CD4-positive, alpha-beta memory T cell (primary cell): ENCODE measurements at places on chromosomes 2 and 18. TPM values are rescaled to one million over a fixed set of nuclear protein-coding genes. Genes with fewer than 3 reads are reported as not detected.
A peak's percentile ranks its signal among the peaks of the same experiment; 100 is the strongest.

The REG3A gene
- not detected for polyA plus RNA-seq

DNA sequence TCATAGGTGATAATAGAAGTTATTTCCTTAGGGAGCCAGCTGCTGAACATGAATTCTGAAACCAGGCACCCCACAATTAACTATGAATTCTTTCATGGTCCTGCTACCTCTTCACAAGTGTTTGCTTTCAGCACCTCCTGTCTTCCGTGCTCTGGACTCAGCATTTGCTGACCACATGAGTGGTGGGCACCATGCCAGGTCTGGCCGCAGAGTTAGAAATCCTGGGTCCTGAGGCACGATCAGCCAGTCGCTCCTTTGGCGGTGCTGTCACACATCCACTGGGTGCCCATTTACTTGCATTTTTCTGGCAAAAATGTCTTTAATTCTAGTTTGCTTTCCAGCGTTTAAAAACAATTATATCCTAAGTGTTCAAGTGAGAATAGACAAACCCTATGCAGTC lies 196.4 kb upstream of the PXDN start:
- H3K36me3 ChIP-seq: no peaks in the 10 kb centered on the region
- H3K4me1 ChIP-seq: no peaks in the 10 kb centered on the region
- no peaks in the 10 kb centered on the region for H3K27me3 ChIP-seq
- no peak for DNase-seq
- H3K4me3 ChIP-seq: no peak overlapping the region
- no peak overlapping the region for H3K27ac ChIP-seq

The CLEC4F gene
- polyA plus RNA-seq: not detected

GRCh38 chr2:42775186-42775585 lies 11.3 kb upstream of the OXER1 start:
- H3K27ac ChIP-seq: no peak overlapping the region
- no peak overlapping the region for H3K4me3 ChIP-seq

The RTKN gene
- polyA plus RNA-seq: not detected

GRCh38 chr2:119254601-119255080 lies 31.0 kb downstream of the STEAP3 start:
- H3K27ac ChIP-seq: no peak overlapping the region
- DNase-seq: no peak
- H3K27me3 ChIP-seq: no peaks in the 10 kb centered on the region

The GPR35 gene
- 0.71 TPM for polyA plus RNA-seq

The SFTPB gene
- polyA plus RNA-seq: not detected

The FOSL2 gene
- 4.7 TPM for polyA plus RNA-seq

The COBLL1 gene
- polyA plus RNA-seq: 0.42 TPM

The RBKS gene
- polyA plus RNA-seq: 5.9 TPM

DNA sequence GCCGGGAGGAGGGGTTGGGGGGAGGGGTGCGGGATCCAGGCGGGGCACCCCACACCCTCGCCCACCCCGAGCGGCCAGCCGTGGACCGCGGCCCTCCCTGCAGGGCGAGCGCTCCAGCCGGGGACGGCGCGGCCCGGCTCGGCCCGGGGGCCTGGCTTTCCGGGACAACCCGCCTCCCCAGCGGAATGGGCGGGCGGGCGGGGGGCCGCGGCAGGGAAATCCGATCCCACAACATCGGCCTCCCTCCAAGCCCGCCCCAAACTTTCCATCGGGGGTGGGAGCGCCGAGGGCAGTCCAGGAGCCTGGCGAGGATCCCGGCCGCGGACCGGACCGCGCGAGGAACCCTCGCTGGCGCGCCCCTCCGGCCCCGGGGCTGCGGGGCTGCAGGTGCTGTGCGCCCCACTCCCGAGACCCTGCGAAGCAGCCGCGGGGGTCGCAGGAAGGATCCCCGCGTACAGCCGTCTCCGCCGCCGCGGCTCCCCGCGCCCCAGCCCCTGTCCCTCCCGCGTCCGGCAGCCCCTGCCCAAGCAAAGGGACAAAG lies 529 bp downstream of the SEMA4C start:
- H3K4me1 ChIP-seq: peaks cover 45% of the 10 kb centered on the region
- no peak overlapping the region for H3K4me3 ChIP-seq
- H3K27me3 ChIP-seq: no peaks in the 10 kb centered on the region
- peak overlapping the region; percentile 71 for H3K27ac ChIP-seq

The REEP1 gene
- not detected for polyA plus RNA-seq

The TMEM178A gene
- not detected for polyA plus RNA-seq

DNA sequence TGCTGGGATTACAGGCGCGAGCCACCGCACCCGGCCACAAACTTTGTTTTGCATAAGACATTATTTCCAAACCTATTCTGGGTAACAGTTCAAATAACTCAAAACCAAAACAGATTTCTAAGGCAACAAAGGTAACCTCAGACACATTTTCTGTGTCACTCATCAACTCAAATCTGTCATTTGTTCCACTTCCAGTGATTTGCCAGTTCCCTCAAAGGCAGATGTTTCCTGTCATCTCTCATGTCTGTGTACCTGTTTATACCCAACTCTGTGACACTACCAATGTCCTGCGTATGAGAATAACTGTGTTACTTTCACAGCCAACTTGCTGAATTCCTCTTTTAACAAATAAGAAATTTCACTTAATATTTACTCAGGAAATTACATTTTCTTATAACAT lies 54.4 kb downstream of the SCN3A start:
- DNase-seq: no peak
- H3K4me1 ChIP-seq: no peaks in the 10 kb centered on the region
- H3K4me3 ChIP-seq: no peak overlapping the region

The GRHL1 gene
- 0.14 TPM for polyA plus RNA-seq

DNA sequence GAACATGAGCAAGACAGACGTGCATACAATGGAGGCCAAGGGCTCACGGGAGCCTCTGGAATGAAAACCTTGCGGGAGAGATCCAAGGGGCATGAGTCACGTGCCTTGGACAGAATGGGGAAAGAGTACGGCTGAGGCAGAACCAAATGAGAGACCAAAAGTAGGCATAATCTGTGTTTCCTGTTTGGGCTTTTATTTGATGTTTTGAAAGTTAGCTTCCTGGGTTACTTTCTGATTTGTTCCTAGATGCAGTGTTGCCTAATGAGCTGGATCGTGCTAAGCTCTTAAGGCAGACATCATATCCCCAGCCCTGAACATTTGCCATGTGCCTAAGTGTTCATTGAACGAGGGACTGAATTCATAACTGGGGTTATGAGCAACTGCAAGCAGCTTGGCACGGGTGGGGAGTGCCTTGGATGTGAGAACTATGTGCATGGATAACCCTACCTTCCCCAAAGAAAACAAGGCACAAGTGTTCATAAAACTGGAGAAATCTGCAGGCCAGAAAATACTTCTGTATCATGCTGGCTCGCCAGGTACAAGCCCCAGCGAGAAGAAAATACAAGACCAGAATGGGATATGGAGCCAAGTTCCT lies 60.3 kb upstream of the RPL31 start:
- no peaks in the 10 kb centered on the region for H3K36me3 ChIP-seq
- H3K27ac ChIP-seq: no peak overlapping the region
- H3K4me1 ChIP-seq: peaks cover 16% of the 10 kb centered on the region
- H3K4me3 ChIP-seq: peak overlapping the region; percentile 44
- peak; percentile 13 for DNase-seq

DNA sequence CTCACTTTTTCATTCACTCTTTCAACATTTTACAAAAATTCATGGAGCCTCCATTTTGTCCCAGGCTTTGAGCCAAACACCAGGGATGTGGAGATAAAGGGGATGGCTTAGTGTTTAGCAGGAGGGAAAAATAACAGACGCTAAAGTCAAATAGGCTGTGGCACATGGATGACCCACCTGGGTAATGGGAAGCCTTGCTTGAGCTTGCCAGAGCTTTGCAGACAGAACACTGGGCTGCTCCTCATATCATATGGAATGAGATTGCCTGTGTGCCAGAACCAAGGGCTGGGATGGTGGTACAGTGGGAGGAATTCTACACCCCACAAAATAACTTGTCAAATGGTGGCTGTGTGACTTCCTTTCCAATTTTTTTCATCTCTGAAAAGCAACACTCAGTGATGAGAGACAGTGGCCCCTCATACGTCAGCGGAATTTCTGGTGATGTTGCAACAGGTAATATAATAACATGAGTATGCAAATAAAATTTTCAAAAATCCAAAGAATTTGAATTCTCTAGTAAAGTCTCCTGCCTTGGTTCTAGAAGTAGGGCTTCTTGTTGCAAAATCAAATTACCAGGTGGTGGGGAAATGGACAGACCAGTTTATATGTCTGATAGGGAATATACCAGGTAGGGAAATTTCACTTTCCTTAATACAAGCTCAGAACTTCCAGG lies 252.9 kb downstream of the CLIP4 start:
- no peak overlapping the region for H3K4me3 ChIP-seq
- DNase-seq: no peak
- H3K27ac ChIP-seq: no peak overlapping the region
- no peaks in the 10 kb centered on the region for H3K36me3 ChIP-seq
- no peaks in the 10 kb centered on the region for H3K4me1 ChIP-seq
- H3K27me3 ChIP-seq: peaks cover 4% of the 10 kb centered on the region

The PPP1R1C gene
- polyA plus RNA-seq: not detected

GRCh38 chr2:147916723-147917122 lies 71.9 kb downstream of the ACVR2A start:
- H3K36me3 ChIP-seq: no peaks in the 10 kb centered on the region
- H3K4me3 ChIP-seq: no peak overlapping the region
- no peak for DNase-seq
- H3K4me1 ChIP-seq: no peaks in the 10 kb centered on the region

DNA sequence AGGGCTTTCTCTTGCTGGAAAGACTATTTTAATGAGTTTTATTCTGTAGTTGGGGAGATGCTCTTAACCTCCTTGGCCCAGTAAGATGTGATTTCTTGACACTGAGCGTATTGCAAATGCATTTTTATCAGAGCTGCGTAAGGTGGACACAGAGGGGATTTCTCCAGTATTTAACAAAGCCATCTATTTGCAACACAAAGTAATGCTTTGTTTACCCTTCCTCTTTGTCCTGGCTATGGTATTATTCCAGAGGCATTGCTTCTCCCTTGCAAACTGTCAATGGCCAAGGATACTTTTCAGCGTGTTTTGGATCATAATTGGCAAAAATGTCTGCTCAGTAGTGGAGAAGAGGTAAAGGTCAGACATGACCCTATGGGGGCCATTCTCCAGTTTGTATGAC lies 90.8 kb upstream of the PIK3C3 start:
- H3K27me3 ChIP-seq: no peaks in the 10 kb centered on the region
- no peaks in the 10 kb centered on the region for H3K36me3 ChIP-seq

DNA sequence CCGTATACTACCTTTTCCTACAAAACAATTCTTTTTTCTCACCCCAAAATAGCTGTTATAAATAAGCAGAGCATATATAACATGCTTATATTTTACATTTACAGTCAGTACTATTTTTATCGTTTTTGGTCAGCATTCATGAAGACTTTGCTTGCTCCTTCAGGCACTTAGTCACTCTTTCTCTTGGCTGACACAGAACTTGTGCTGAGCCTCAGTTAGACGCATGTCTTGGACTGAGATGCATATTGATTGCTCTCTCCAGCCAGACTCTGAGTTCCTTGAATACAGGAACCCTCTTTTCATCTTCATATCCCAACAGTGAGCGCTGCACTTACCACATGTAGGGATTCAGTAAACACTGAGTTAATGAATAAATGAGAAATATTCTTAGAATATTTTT lies 158.3 kb downstream of the RTN4 start:
- no peaks in the 10 kb centered on the region for H3K4me1 ChIP-seq
- H3K27ac ChIP-seq: no peak overlapping the region
- H3K27me3 ChIP-seq: no peaks in the 10 kb centered on the region
- no peak for DNase-seq

The CDH2 gene
- polyA plus RNA-seq: not detected

The FOXD4L1 gene
- polyA plus RNA-seq: not detected

DNA sequence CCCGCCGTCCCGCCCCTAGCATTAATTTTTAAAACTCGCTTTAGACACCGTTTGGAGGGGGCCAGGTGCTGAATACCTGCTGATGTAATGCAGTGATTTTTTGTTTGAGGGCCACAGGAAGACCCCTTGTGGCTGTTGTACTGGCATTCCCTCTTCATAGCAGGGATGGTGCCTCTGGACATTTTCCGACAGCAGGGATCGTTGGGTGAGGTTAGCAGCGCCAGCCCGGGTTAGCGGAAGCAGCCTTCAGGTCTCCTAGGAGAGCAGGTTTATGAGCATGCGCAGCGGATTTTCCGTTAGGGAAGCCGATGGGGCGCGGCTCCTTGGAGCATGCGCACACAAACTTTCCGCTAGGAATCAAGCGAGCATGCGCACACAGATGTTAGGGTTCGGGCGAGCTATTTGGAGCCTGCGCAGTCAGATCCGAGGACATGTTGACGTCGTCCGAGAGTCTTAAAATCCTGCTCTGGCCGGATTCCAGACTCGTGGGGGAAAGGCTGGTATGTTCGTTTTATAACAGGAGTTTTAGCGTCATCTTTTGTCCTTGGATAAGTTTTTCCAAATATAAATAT lies 17.2 kb upstream of the C2orf74 start:
- H3K4me1 ChIP-seq: peaks cover 10% of the 10 kb centered on the region
- peaks cover 9% of the 10 kb centered on the region for H3K36me3 ChIP-seq
- peak overlapping the region; percentile 90 for H3K4me3 ChIP-seq
- no peaks in the 10 kb centered on the region for H3K27me3 ChIP-seq

- H3K4me3 ChIP-seq: no peak overlapping the region
- H3K27me3 ChIP-seq: no peaks in the 10 kb centered on the region
- no peak for DNase-seq
- no peaks in the 10 kb centered on the region for H3K4me1 ChIP-seq
- H3K36me3 ChIP-seq: no peaks in the 10 kb centered on the region
These were observed 324.3 kb upstream of the KLHL14 start for GRCh38 chr18:33097126-33097525.

The CCDC68 gene
- polyA plus RNA-seq: not detected

- H3K27me3 ChIP-seq: no peaks in the 10 kb centered on the region
- H3K27ac ChIP-seq: no peak overlapping the region
These were observed 32.3 kb downstream of the FHOD3 start for GRCh38 chr18:36329684-36330434.

- H3K27me3 ChIP-seq: no peaks in the 10 kb centered on the region
- peak overlapping the region; percentile 69 for H3K27ac ChIP-seq
- peaks cover 72% of the 10 kb centered on the region for H3K4me1 ChIP-seq
- H3K4me3 ChIP-seq: peak overlapping the region; percentile 64
- DNase-seq: peak; percentile 59
These were observed 97.6 kb downstream of the UXS1 start for GRCh38 chr2:106096299-106097037.

- H3K27me3 ChIP-seq: no peaks in the 10 kb centered on the region
- no peaks in the 10 kb centered on the region for H3K36me3 ChIP-seq
- H3K4me1 ChIP-seq: peaks cover 45% of the 10 kb centered on the region
These were observed 1.2 kb downstream of the ME2 start for GRCh38 chr18:50880119-50880465.

- H3K4me1 ChIP-seq: no peaks in the 10 kb centered on the region
- no peak overlapping the region for H3K4me3 ChIP-seq
- peaks cover 3% of the 10 kb centered on the region for H3K36me3 ChIP-seq
- H3K27me3 ChIP-seq: no peaks in the 10 kb centered on the region
These were observed 51.7 kb downstream of the NOP58 start for GRCh38 chr2:202317080-202317857.

GRCh38 chr2:233928594-233929351 lies 11.6 kb downstream of the TRPM8 start:
- no peak overlapping the region for H3K27ac ChIP-seq
- H3K4me1 ChIP-seq: no peaks in the 10 kb centered on the region
- no peaks in the 10 kb centered on the region for H3K36me3 ChIP-seq
- H3K4me3 ChIP-seq: no peak overlapping the region

- H3K27me3 ChIP-seq: no peaks in the 10 kb centered on the region
- DNase-seq: no peak
- no peak overlapping the region for H3K27ac ChIP-seq
- H3K4me1 ChIP-seq: no peaks in the 10 kb centered on the region
- no peak overlapping the region for H3K4me3 ChIP-seq
These were observed 74.0 kb upstream of the BCL2L11 start for GRCh38 chr2:111046670-111047069.

The MRPL33 gene
- polyA plus RNA-seq: 246 TPM

- H3K36me3 ChIP-seq: no peaks in the 10 kb centered on the region
- H3K4me1 ChIP-seq: peaks cover 77% of the 10 kb centered on the region
- no peak for DNase-seq
- H3K27ac ChIP-seq: no peak overlapping the region
These were observed 118.5 kb upstream of the COL5A2 start for GRCh38 chr2:189298038-189298437.
